Stimulated activated CD4-positive, alpha-beta T cell treated with anti-CD3 and anti-CD28 coated beads, Interleukin-4, amount 100 ng/mL, for 24 hours (primary cell): ENCODE measurements at places on chromosomes 5 and 9.

GRCh38 chr5:111584651-111585050 lies 72.3 kb upstream of the STARD4 start:
- no peak for DNase-seq

GRCh38 chr9:109422641-109423040 lies 75.5 kb downstream of the PTPN3 start:
- DNase-seq: no peak

GRCh38 chr9:1757186-1757585 lies 258.0 kb upstream of the SMARCA2 start:
- no peak for DNase-seq

DNA sequence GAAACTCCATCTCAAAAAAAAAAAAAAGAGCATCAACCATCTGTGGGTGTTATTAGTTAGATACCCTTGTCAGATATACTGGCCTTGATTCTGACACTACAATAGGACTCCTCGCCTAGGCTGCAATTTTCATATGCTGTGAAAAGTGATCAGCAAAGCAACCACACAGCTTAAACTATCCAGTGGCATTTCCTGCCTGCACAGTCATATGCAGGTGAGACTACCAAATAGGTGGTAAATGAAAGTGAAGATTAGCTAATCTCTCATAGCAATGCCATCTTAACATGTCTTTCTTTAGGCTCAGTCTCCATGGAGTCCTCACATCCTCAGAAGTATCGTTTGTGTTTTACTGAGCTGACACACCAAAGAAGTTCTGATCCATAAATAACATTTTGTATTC lies 40.8 kb downstream of the GRAMD2B start:
- DNase-seq: no peak

DNA sequence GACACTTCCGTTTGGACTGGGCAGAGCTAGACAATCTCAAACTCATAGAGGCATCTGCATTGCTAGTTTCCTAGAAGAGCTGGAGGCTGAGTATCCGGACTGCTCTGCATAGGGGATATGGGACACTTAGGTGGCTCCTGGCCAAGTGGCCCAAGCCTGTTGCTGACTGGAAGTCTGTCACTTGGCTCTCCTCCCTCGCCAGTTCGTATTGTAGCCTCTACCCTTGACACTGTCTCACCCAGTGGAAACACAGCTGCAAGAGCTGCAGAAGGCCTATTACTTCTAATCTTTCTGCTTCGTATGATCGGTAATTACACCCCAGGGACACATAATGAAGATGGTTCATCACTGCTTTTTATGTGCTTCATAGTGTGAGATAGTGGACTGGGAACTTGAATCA lies 34.7 kb downstream of the ITGA1 start:
- no peak for DNase-seq

GRCh38 chr9:83056174-83056573 lies 6.8 kb downstream of the RASEF start:
- no peak for DNase-seq

DNA sequence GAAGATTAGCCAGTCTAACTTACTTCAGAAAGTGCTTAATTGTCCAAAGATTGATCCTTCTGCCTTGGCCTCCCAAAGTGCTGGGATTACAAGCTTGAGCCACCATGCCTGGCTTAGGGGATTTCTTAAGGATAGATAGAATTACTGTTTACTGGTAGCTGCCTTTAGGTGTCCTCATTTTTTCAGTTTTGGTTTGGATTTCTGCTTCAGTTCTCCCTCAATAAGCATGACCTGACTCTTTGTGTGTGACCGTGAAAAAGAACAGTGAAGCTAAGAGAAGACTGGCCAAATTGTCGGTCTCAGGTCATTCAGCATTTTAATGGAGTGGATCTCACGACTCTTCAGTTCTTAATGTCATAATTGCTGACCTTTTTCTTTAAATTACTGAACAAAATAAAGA lies 22.9 kb upstream of the CMYA5 start:
- no peak for DNase-seq

GRCh38 chr9:83119873-83120272 lies 56.9 kb upstream of the RASEF start:
- no peak for DNase-seq

DNA sequence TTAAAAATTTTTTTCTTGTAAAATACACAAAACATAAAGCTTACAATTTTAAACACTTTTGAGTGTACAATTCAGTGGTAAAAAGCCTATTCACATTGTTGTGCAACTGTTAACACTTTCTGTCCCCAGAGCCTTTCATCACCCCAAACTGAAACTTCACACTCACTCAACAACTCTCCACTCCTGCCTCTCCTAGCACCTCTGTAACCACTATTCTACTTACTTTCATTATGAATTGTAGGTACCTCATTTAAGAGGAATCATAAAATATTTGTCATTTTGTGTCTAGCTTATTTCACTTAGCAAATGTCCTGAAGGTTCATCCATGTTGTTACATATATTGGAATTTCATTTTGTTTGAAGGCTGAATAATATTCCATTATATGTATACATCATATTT lies 4.3 kb upstream of the ZNF510 start:
- DNase-seq: no peak

GRCh38 chr5:433836-434235 lies 9.1 kb upstream of the EXOC3 start:
- no peak for DNase-seq

DNA sequence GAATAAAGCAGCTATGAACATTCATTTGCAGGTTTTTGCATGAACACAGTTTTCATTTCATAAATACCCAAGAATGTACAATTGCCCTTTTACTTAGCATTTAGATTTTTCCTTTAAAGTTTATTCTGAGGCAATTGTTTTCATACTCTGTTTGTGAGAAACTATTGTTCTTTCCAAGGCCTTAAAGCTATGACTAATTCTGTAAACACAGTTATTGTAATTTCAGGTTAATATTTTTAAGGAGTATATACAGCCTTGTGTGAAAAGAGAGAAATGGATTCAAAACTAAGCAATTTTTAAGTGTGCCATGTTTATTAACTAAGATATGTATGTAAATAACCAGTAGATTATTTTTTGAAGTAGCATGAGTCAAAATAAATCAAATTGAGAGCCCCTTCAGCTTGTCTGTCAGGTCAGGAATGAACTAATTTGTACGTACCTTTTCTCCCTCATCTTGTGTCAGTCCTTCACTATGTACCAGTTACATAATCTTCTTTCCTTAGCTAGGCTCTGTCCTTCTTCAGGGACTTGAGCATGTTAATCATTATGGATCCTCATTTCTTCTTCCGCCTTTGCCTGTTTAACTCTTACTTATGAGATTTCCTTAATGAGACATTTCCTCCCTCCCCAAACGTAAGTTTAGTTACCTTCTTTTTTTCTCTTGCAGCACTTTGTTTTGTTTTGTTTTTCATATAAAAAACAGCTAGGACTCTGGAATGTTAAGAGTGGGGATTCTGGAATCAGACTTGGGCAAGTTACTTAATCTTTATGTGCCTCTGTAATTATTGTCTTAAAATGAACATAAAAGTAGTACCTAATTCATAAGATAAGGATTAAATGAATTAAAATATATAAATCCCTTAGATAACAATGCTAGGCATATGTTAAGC lies 63.6 kb downstream of the NIPBL start:
- no peak for DNase-seq

DNA sequence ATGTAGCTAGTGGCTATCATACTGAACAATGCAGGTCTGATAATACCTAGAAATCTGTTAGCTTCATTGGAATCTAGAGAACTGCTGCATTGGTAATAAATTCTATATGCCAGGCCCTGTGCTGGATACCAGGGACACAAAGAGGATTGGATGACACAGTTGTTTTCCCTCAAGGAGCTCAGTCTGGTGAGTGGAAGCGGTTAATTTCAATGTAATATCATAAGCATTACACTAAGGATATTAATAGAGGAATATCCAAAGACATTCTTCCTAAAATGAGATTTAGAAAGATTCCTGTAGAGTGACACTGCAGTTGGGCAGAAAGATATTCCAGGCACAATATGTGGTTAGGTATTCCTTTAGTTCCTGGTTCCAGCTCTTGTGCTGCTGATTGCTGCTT lies 5.9 kb downstream of the CMYA5 start:
- DNase-seq: no peak
